Breast epithelium (tissue), 4 donors: ENCODE measurements at places on chromosomes 12 and 14. TPM values are rescaled to one million over a fixed set of nuclear protein-coding genes. Genes with fewer than 3 reads are reported as not detected.

The RNF212B gene
- not detected for total RNA-seq

The ZFYVE26 gene
- total RNA-seq: 42.6 TPM

The C12orf43 gene
- total RNA-seq: 9.8 TPM

The CCDC38 gene
- 0.73 TPM for total RNA-seq

The OR4E2 gene
- not detected for total RNA-seq

The PTGR2 gene
- total RNA-seq: 11.5 TPM

DNA sequence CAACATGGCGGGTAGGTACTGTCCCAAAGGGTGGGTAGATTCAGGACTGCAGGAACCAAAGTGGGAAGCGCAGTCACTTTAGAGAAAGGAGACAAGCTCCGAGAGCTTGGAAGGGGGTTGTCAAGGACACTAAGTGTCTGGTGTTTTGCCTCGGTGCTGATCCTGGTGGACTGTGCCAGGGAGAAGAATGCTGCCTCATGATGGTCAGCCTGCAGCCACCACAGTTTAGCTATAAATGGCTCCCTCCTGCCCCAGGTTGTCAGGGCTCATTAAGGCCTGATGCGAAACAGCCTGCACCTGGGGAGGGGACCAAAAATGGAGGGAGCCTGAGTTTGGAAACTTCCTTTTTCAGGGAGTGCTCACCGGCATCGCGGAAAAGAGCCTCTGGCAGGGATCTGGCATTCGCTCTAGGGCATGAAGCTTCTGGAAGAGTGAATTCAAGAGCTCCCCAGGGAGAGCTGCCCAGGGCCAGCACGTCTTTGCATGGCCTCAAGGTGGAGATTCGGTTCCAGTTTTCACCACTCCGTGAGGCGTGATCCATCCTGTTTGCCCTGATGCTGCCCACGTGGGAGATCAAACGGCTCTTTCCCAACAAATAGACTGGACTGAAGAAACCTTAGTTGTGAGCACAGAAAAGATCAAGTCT lies 164.0 kb downstream of the FOXN3 start:
- DNase-seq: no peak

DNA sequence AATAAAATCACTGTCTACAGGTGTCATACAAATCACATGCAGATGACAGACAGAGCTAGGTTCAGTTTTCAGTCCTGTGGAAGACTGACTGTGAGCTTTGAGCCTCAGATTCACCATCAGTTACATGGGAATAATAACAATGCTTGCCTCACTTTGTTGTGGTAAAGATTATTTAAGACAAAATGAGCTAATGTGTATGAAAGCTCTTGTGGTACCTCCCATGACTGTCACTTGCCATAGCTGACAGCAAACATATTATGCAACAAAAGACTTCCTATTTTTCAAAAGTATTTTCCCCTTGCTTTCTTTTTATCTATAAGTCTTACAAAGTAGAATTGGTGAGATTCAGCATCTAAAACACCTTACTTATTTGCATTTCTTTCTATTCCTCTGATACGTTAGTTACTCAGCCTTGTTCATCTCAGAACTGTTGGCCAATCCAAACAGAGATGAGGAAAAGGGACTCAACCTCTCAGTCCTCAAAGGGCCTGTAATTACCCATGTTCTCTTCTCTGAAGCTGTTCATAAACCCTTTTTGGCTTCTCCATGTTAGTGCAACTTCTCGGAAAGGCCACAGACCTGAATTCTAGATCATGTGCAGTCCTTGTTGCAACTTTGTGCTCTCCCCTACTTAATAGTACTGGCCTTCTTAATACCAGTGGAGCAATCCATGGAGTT lies 8.8 kb upstream of the DDHD1 start:
- no peak for DNase-seq

- no peak for DNase-seq
Observed at GRCh38 chr12:92908108-92908507, 21.0 kb downstream of the EEA1 start.

DNA sequence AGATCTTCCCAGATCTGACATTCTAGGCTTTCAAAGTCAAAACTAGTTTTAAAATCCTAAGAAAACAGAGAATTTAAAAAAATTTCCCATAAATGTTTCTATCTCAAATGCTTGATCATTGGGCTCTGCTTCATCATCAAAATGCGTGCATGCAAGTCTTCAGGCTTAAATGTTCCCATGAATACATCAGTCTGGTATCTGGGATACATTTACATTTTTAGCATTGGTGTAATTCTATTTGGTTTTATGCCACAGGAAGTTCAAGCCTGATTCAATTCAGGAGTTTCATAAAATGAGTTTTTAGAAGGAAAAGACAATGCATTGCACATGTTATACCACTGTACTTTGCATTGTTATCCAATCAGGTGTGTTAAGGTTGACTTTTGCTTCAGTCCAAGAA lies 336.4 kb downstream of the PCNX1 start:
- DNase-seq: no peak
